ENCODE measurements at places on chromosomes 13 and 19.

DNA sequence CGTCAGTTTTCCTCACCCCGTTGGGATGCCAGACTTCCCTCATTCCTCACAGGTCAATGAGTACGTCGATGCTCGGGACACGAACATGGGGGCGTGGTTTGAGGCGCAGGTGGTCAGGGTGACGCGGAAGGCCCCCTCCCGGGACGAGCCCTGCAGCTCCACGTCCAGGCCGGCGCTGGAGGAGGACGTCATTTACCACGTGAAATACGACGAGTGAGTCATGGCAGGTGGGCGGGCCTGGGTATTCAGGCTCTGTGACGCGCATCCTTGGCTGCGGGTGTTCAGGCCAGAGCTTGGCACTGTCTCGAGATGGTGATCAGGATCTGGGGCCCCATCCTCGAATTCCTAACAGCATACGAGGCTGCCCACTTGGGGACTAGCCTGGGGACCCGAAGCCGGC lies 21.4 kb downstream of the UHRF1 start:
- no peak for DNase-seq

- DNase-seq = no peak
These were observed 20.3 kb downstream of the RDH8 start for GRCh38 chr19:10033614-10034013.

- no peak for DNase-seq
These were observed 11.9 kb upstream of the GARIN5A start for GRCh38 chr19:50488389-50489194.

- DNase-seq = no peak
These were observed 718.8 kb upstream of the SGCG start for GRCh38 chr13:22461854-22462490.

DNA sequence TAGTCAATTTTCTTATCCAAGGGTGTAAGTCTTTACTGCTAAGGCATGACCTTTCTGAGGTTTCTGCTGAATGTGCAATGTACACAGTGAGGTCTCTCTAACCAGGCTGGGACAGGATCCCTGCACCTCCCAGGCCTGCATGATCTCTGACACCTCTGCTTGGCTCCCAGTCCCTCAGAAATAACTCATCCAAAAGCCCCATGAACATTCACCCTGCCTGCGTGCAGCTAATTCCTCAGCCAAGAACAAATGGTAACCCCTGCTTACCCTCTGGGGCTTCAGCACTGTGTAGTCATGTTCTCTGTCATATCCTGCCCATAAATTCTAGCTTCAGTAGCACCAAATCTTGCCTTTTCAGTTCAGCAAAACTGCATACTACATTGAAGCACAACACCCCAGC lies 1146.3 kb upstream of the MIR17HG start:
- DNase-seq = no peak
